ENCODE measurements at places on chromosomes 13 and 19. TPM values are rescaled to one million over a fixed set of nuclear protein-coding genes. Genes with fewer than 3 reads are reported as not detected.

Gene PRR22
- total RNA-seq: 0.30 TPM

Gene ERICH6B
- total RNA-seq: not detected

Gene VSTM2B
- not detected for total RNA-seq

Gene KLK2
- total RNA-seq: not detected

Gene ADAMTSL5
- total RNA-seq: 0.46 TPM

Gene PLEKHG2
- total RNA-seq: 6.4 TPM

Gene ZNF536
- 1.0 TPM for total RNA-seq
